ENCODE measurements at places on chromosomes 2 and 18.
A peak's percentile ranks its signal among the peaks of the same experiment; 100 is the strongest.

GRCh38 chr18:228586-228985, 39.3 kb downstream of the THOC1 start:
- no peak for DNase-seq

GRCh38 chr2:197626965-197627625, 48.3 kb downstream of the RFTN2 start:
- DNase-seq: no peak

GRCh38 chr18:60446821-60447220, 74.2 kb upstream of the MC4R start:
- no peak for DNase-seq

DNA sequence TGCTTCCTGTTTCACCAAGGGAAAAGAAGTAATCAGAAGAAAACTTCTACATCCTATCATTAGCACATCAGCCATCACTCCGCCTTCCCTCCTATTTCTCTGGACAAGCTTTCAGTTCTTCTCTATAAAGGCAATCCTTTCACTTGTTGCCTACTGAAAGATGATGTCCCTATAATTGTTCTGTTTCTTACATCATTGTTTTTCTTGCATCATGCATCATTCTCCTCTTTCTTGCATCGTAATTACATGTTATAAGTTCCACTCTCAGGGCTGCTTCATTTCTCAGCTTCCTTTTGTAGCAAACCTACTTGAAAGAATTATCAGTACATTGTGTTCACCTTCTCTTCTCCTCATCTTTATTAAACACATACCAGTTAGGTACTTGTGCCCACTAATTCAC, 7.2 kb downstream of the SLC30A6 start:
- peak; percentile 37 for DNase-seq

DNA sequence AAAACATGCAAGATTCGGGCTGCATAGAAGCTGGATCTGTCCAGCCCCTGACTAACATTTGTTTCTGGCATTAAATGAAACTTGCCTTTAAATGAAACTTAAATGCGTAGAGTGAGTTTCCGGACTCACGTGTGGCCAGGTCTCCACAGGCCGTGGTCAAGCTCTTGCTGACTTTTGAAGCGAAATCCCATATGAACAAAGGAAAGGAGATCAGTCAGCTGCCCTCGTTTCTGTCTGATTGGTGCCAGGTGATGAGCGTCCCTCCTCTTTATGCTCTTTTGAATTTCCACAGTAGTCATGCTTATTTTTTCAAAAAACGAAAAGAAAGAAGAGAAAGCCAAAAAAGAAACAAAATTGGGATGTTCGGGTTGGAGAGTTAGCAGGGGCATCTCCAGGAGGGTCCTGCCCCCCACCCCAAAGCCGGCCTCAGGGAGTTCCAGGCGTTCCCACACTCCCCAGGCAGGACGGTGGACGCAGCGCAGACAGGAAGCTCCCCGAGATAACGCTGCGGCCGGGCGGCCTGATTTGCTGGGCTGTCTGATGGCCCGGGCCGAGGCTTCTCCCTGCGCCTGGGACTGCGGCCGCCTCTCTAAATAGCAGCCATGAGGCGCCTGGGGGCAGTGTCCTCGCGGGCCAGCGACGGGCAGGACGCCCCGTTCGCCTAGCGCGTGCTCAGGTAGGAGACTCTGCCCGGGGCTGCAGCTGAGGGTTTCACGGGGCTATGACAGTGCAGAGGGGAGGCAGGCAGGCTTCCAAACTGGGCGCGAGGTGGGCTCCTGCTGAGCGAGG, at the start of gene COLEC11:
Gene COLEC11 (plus strand): TSS at position 620 of the 789 bp plus-strand sequence. CDS start 9,229 bp downstream, outside the sequence.
- DNase-seq: peak; percentile 26

DNA sequence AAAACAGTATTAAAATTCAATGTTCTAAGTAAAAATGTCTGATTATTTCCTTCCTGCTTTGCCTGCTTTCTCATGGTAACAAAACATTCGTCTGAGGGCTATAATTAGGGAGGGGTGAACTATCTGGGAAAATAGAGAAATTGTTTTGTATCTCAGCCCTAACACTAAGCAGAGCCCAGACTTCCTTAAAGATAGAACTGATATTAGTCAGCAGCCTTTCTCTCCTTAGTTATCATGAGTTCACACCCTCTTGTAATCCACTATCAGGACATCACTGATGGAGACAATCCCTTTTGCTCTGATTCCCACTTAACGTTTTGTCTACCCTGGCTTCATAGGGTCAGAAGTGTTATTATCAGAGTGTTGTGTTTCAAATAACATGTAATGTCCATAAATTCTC, 701.1 kb upstream of the ZEB2 start:
- DNase-seq: peak; percentile 74

DNA sequence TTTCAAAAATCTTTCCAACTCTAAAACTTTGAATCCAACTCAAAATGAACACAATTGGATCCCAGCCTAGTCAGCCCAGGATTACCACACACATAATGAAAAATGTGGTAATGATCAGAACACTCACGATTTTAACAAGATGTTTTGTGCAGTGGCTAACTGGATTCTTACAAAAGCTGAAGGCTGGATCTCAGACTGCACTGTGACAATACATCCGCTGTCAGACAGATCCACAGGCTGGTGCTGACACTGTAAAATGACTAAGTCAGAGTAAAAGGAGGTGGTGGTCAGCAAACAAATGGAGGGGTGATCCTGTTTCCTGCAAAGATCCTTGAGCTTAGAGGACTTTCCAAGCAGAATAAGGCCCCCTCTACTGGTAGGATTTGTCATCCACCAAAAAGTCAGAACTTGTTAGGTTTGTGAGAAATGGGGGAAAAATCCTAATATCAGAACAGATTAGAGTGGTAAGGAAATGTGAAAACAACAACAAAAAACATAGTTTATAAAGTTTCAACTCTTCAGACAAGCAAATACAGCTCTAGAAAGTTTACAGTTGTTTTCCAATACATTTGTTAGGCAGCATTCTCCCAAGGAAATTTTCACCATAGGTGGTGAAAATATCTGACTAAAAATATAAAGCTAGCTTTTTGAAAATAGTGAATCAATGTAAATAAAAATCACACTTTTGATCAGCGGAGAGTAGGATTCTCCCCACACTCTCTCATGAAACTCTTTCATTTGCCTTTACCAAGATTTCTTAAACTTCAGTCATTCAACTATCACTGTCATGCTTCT, 211.9 kb downstream of the AGPS start:
- peak; percentile 56 for DNase-seq
